ENCODE measurements at places on chromosomes 5 and 9.
A peak's percentile ranks its signal among the peaks of the same experiment; 100 is the strongest.

GRCh38 chr5:83744821-83745220 is 24.2 kb upstream of the HAPLN1 start:
- DNase-seq, result no peak

DNA sequence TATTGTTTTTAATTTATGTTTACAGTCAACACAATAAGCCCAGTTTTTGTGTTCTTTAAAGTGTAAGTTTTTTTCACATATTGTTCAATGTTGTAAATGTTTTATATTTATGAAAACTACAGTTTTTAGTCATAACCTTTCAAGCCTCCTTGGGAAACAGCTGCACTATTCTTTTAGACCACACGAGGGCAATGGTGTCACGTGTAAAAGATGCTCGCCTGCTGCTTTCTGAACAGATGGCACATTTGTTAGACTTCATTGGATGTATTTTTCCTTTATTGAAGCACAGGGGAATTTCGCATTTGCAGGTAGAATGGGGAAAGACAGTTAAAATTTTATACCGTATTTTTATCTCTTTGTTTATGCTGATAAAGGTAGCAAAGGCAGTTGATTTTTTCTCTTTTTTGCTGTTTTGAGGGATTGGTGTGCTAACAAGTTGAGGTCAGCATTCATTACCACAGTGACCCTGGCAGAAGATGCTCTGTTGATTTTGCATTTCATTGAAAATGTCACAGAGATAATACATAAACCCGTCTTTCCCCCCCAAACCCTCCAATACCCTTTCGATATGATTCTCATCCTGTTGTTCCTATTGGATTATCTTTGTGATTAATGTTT is 59.0 kb downstream of the MAT2B start:
- peak; percentile 33 for DNase-seq

DNA sequence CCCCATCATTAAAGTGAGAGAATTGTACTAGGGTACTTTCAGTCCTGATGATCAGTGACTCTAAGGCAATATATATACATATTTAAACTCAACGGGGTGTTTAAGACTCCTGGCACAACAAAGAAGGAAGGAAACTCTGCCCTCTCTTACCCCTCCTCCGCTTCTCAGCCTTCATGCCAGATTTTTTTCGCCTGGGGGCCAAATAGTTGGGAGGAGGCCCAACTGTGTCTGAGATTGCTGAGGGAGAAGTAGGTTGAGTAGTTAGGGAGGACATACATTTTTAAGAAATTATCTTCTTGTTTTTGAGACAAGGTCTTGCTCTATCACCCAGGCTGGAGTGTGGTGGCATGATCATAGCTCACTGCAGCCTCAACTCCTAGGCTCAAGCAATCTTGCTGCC is 127.7 kb upstream of the SHB start:
- DNase-seq, result no peak

DNA sequence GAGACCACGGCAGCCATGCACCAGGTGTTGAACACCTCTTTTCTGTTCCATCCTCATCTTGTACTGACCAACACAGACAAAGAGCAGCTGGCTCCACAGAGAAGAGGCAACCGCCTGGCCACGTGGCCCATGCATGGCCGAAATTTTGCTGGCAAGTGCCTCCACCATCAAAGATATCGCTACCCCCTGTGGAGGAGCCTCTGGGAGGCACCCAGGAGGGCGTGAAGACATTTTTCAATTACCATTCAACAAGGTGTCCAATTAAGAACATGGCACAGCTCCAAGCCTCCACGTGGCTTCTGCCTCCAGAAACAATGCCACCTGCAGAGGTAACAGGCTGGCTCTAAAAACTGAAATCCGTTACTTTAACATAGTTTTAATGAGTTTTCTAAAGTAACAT is 54.4 kb upstream of the CKS2 start:
- no peak for DNase-seq

- DNase-seq, result no peak
Measured at GRCh38 chr9:135504262-135505243, 4.1 kb downstream of the MRPS2 start.

GRCh38 chr5:83687124-83687619 is 33.5 kb downstream of the HAPLN1 start:
- no peak for DNase-seq

DNA sequence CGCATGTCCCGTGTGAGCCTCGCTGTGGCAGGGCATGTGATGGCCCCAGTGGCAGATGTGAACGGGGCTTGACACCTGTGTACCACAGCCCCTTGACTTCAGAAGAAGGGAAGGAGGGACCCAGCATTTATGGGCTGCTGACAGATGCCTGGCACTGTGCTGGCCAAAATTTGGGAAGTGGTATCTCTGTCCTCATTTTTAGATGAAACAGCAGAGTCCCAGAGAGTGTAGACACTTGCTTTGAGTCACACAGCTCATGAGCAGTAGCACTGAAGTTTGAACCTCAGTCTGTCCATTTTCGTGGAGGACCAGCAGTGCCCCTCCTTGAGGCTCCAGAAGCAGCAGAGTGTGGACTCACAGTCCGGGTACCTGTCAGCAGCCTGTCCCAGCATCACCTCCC is 16.5 kb downstream of the NEK6 start:
- no peak for DNase-seq

GRCh38 chr5:153490118-153491037 is at the start of gene GRIA1:
TSS of gene GRIA1 (plus strand) at chr5:153490670.
- no peak for DNase-seq

- DNase-seq, result no peak
Measured at GRCh38 chr5:58458743-58459145, 1.1 kb downstream of the PLK2 start.

- no peak for DNase-seq
Measured at GRCh38 chr5:30401479-30402058, 791.9 kb upstream of the CDH6 start.

DNA sequence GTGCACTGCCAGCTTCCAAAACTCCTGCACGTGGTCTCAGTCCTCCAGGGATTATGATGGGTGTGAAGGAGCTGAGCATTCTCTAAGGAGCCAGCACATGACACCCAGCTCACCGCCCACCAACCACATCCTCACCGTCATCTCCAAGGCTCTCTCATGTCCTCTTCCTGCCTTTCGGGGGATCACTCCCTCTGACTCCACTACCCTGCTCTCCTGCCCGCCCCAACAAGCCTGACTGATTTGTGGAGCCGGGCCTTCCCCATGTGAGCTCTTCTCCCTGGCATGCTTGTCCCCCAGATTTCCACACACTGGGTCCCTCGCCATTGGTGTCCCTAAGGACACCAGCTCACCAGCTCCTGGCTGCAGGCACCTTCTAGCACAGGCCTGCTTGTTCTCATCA is 1.9 kb downstream of the ABO start:
- DNase-seq, result no peak

DNA sequence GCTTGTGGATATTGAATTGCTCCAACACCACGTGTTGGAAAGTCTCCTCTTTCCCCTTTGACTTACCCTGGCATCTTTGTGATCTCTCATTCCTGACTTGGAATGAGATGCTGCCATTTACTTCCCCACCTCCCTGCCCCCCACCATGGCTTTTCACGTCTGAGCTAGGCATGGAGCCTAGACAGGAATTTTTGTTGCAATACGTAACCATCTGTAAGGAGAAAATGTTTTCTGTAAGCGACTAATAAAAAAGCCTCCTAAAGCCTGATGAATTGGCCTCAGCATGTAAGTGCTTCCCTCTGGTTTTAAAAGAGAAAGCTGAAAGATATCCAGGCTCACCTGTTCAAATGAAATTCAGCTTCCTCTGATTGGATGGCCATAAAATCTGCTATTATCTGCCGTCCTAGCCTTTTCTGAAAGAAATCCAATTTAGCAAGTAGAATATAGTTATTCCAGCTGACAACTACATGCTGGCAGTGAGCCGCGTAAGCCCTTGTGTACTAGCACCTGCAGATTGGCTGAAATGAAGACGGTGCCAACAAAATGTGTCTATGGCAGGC is 200.1 kb downstream of the NSG2 start:
- DNase-seq, result no peak

DNA sequence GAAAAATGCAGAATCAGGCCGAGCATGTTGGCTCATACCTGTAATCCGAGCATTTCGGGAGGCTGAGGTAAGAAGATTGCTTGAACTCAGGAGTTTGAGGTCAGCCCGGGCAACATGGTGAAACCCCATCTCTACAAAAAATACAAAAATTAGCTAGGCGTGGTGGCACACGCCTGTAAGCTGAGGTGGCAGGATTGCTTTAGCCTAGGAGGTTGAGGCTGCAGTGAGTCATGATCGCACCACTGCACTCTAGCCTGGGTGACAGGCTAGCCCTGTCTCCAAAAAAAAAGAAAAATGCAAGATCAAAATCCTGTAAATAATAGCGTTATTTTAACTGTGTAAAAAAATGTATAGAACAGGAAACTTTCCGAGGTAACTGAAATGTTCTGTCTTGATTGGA is 39.4 kb downstream of the RNF44 start:
- no peak for DNase-seq

DNA sequence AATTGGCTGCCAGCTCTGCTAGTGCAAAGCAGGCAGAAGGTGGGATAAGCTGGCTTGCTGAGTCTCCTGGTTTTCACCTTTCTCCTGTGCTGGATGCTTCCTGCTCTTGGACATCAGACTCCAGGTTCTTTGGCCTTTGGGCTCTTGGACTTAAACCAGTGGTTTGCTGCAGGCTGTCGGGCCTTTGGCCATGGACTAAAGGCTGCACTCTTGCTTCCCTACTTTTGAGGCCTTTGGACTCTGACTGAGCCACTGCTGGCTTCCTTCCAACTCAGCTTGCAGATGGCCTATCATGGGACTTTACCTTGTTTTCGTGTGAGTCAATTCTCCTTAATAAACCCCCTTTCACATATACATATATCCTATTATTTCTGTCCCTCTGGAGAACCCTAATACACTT is 1293.9 kb upstream of the CDH6 start:
- no peak for DNase-seq

DNA sequence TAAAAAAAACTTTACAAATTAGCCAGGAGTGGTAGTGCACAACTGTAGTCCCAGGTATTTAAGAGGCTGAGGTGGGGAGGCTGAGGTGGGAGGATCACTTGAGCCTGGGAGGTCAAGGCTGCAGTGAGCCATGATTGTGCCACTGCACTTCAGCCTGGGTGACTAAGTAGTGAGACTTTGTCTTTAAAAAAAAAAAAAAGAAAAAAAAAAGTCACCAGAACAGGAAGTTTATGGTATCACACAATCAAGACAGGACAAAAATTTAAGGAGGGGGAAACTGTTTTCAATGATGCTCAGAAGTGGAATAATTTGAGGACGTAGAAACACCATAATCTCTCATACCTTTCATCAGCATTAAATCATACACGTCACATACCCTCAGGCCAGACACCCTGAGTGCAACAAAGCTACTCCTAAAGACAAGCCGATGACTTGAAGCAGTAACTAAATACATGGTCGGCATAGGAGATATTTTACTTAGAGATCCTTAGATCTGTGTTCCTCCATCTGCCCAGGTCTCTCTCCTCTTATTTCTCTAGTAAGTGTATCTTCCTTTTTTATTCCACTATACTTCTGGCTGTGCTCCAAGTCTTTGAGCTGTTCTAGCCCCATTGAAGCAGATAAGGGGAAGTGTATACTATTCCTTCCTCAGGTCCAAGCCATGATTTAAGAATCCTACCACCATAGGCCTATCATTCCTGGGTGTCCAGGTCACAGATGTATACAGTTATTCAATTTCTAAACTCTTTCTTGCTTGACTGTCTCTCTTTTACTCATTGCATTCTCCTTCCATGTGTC is 91.3 kb upstream of the APC start:
- no peak for DNase-seq

DNA sequence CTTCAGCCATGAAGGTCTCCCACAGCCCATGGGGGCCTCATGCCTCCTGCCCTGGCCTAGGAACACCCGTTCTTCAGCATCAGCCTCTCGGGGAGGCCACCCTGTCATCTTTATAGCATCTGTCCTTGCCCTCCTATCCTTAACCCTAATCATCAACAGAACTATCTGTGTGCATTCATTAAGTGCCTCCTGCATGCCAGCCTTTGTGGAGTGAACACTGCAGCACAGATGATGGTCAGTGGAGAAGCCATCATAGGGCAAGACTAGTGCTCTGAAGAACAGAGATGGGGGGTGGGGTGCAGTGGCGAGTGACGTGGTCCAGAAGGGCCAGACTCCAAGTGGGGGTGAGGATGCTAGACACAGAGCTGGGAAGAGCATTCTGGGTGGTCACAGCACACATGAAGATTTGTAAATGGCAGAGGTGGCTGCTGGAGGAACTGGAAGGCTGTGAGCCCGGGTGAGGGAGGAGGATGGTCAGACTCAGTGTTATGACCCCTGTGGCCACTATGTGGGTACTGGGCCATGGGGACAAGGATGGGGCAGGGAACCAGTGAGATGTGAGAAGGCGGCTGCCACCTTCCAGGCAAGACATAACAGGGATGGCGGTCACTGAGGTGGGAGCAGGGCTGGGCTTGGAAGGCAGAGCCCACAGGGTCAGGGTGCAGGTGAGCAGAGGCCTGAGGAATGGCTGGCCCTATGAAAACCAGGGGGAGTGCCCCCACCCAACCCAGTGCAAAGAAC is 3.6 kb upstream of the CARD19 start:
- no peak for DNase-seq

GRCh38 chr9:114282926-114283325 is 40.0 kb upstream of the ORM1 start:
- no peak for DNase-seq

GRCh38 chr9:133603135-133603927 is 5.9 kb downstream of the FAM163B start:
- no peak for DNase-seq

GRCh38 chr9:80410106-80410505 is 838.3 kb downstream of the TLE4 start:
- DNase-seq, result peak; percentile 72

DNA sequence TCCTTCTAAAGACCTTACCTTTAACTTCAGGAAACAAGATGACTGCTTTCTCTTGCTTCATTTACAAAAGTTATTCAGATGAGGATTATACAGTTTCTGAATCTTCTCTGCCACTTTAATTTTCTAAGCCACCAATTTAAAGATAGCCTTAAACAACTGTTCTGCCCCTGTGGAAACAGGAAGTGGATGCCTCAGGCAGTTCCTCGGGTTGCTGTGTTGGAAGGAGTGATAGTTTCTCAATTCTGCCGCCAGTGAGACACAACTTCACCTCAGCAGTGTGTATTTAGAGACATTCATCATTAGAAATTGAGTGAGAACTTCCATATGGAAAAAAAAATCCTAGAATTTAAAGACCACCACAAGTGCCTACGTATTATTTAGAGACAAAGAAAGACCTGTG is 475.1 kb upstream of the WWC1 start:
- no peak for DNase-seq

- no peak for DNase-seq
Measured at GRCh38 chr9:102072059-102072764, 333.8 kb upstream of the GRIN3A start.

- no peak for DNase-seq
Measured at GRCh38 chr5:137867664-137868063, at the start of gene MYOT. TSS of gene MYOT (plus strand) at chr5:137867860. CDS start at chr5:137870652, 2,792 bp downstream.

- DNase-seq, result no peak
Measured at GRCh38 chr5:14873790-14874189, 2.2 kb upstream of the ANKH start.
